Tracheal epithelial cell (primary cell): ENCODE measurements at places on chromosomes 4 and X. TPM values are rescaled to one million over a fixed set of nuclear protein-coding genes. Genes with fewer than 3 reads are reported as not detected.

RPS6KA6 gene
- 2.2 and 3.2 TPM in 2 replicates for total RNA-seq

ALPK1 gene
- total RNA-seq = 9.2 and 15.8 TPM in 2 replicates

NPNT gene
- total RNA-seq = 1.1 and 8.9 TPM in 2 replicates

GYG2 gene
- not detected in 2 replicates for total RNA-seq

FAM236A gene
- not detected in 2 replicates for total RNA-seq

GUCY1B1 gene
- total RNA-seq = 1.4 and 1.5 TPM in 2 replicates

GPC4 gene
- total RNA-seq = 0.64 and 5.3 TPM in 2 replicates

ZDHHC15 gene
- total RNA-seq = not detected in 2 replicates
